Fibroblast of villous mesenchyme (primary cell): ENCODE measurements at places on chromosomes 13 and 19.

DNA sequence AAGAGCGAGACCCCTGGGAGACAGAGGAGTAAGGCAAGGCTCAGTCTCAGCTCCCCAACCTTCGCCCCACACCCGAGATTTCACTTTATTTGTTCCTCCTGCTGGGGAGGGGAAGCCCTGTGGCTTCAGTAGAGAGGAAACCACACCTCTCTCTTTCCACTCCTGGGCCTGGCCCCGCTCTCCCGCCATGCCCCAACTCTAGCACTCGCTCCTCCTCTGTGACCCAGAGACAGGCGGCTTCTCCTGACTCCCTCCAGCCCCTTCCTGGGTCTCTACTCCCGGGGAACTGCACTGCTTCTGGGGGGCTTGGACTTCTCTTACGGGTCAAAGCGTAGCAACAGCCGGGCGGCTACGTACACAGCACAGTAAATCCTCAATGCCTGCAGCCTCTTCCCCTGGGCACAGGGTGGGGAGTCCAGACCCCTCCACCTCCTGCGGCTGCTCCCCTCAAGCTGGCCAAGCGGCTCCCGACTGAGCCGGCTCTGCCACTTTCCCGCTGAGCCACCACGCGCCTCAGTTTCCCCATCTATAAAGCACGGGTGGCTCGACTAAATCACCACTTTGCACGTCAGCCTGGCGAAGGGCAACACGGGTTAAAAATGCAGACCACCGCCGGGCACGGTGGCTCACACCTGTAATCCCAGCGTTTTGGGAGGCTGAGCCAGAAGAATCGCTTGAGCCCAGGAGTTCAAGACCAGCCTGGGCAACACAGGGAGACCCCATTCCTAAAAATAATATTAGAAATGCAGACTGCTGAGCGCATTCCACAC, 1.4 kb downstream of the RNF126 start:
- DNase-seq: no peak

- peak; percentile 2 for DNase-seq
These were observed 82.0 kb upstream of the SHISA2 start for GRCh38 chr13:26133851-26134250.

DNA sequence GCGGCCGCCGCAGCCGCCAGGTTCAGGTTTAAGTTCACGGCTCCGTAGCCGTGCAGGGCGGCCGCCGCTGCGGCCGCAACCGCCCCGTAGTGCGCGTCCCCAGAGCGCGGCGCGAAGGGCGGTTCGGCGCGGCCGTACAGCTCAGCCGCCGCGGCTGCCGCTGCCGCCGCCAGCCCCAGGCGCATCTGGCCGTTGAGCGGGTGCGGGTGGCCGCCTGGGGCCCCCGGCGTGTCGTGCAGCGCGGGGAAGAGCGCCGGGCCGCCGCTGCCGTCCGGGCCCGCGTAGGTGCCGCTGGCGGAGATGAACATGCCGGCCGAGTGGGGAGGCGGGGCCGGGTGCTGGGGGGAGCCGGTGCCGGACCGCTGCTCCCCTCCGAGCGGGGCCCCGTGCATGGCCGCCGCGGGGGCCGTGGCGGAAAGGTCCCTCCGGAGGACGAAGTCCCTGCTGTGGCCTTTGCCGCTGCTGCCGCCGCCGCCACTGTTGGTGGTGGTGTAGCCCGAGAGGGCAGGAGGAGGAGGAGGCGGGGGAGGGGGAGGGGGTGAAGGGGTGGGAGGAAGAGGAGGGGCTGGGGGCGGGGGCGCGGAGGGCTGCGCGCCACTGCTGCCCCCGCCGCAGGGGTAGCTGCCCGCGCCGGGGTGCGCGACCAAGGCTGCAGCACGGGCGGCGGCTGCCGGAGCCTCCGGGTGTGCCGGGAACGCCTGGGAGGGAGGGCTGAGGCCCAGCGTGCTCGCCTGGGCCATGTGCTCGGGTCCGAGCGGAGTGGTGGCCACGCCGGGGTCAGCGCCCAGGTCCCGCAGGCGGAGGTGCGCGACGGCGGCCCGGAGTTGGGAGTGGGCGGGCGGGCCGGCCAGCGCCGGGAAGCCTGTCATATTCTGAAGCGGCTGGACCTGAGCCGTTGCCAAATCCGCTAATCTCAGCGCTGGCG, 654 bp downstream of the ZIC5 start:
- DNase-seq: no peak

DNA sequence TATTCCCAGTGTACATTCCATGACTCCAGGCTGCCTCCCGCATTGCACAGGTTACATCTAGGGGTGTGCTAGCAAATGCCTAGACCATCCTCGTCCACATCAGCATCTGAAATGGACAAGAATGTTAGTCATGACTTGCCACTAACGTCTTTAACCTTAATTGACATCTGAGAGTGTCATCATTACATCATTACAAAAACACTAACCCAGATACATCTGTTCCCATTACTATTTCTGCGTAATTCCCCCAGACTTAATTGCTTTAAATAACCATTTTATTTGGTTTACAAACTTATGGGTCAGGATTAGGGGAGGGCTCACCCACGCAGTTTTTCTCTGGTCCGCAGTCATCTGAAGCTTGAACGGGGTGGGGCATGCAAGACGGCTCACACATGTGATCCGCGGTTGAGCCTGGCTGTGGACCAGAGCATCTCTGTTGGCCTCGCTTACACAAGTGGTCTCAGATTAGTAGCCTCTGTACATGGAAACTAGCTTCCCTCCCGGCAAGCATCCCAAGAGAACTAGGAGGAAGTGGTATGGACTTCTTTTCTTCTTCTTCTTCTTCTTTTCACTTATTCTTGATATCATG, 15.9 kb downstream of the KL start:
- DNase-seq: peak; percentile 47

DNA sequence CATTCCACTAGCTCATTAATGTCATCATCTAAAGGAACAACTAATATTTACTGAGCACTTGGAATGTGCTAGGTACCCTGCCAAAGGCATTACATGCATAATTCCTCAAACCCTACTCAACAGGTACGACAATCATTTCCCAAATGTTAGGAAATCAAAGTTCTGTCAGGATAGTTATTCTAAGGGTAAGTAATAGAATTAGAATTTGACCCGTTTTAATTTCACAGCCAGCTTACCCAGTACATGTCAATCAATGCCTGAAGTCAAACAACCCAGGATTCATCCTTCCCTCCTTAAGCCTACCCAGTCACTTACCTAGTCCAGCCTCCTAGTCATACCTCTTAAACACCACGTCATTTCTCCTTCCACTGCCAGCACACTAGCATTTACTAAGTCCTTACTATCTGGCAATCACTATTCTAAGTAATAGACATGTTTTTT, 2.4 kb downstream of the LNX2 start:
- no peak for DNase-seq

DNA sequence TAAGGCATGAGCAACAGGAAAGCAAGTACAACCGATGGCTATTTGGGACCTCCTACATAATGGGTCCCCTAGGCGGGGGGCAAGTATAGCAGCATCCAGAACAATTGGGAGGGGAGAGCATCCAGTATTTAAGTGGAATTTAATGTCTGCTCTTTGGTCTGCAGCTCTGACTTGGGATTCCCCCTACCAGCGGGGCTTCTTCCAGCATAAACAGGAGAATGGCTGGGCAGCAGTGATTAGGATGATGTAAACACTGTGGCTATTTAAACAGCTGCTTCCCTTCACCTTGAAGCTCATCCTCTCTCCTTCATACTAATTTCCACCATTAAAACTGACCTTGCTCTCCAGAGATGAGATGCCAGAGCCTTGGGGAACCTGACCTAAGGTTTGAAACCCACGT, 73.9 kb upstream of the OXGR1 start:
- peak; percentile 79 for DNase-seq

DNA sequence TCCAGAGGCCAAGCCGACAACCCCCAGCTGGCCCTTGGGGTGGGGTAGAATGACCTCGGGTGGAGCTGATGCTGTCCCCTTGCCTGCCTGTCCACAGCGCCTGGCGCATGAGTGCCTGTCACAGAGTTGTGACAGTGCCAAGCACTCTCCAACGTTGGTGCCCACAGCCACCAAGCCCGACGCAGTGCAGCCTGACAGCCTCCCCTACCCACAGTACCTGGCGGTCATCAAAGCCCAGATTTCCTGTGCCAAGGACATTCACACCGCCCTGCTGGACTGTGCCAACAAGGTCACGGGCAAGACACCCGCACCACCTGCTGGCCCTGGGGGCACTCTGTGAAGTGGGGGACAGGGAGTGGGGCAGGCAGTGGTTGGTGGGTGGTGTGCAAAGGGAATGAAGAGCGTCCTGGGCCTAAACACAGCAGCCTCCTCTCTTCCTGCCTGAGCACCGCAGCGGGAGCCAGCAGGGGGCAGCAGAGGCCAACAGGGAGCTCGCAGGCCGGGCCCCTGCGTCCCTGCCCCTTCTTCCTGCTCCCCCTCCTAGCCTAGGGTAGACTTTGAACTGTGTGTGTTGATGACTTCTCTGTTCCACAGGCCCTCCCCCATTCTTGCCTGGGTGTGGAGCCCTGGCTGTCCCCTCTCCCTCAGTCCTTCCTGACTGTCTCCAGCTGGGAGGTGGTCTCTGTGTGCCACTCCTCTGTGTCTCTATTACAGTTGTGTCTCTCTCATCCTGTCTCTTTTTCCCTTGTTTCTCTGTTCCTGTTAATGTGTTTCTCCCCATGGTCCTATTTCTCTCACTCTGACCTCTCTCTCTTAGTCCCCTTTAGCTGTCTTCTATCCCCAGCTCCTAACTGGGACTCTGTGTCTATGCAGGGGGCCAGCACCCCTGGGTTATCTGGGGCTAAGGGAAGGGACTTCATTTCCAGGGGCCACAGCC, 6.5 kb downstream of the MED29 start:
- peak; percentile 87 for DNase-seq

GRCh38 chr19:29772696-29773095, 39.1 kb upstream of the CCNE1 start:
- DNase-seq: no peak

DNA sequence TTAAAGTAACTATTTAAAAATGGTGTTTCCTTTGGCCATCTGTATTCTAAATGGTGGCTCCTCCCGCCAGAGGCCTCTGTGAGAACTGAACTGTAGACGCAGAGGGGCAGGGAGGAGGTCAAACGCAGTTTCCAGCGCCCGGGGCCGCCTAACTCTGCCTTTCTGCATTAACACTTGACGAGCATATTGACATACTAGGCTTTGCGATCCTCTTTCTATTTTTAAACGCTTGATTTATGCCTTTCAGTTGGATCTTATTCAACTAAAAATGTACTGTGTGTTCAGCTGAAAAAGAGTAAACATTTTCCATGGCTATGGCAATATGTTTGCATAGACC, 74.7 kb downstream of the SPACA7 start:
- DNase-seq: no peak

GRCh38 chr13:20206065-20206697, 13.4 kb upstream of the GJB2 start:
- no peak for DNase-seq

DNA sequence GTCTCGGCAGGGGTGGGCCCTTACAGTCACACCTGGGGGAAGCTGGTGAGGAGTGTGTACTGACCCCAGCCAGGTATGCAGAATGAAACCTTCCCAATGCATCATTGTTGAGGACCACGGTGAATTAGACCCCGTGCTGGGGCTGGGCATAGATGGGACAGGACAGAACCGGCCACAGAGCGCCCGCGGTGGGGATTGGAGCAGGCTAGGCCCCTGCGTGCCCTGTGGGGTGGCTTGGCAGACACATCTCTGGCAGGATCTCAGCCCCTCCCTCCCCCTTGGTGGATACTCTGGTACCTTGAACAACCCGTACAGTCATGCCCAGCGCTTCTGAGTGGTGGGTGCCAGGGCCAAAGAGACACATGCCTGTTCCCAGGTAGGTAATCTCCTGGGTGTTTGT, 200.6 kb downstream of the TEX29 start:
- DNase-seq: no peak

DNA sequence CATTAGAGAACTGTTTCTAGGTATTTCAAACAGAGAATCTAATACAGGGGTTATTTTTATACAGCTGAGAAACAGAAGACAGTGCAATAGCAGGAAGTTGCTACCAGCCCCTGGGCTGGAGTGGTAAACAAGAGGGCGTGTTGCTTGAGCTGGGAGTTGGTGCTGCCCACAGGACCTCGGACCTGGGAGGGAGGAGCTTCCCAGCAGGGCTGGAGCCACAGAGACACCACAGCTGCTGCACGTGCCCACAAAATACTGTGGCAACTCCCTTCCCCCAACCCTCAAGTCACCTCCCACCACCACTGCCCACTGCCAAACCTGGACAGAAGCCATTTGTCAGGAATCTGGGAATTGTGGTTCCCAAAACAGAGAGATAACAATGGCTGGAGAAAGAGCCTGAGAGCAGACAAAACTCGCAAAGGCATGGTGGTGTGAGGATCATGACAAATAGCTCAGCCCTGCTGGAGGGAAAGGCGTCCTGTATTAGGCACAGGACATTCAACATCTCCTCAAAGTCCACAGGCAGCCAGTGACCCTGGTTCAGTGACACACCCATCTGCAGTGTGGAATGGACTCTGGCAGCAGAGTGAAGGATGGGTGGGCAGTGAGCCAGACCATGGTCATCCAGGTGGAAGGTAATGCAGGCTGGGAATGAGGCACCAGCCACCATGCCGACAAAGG, 57.2 kb downstream of the SPATA13 start:
- peak; percentile 33 for DNase-seq

- DNase-seq: no peak
These were observed 1.4 kb downstream of the MAG start for GRCh38 chr19:35293363-35293739.

- peak; percentile 57 for DNase-seq
These were observed 28.7 kb upstream of the GARRE1 start for GRCh38 chr19:34225659-34226015.

DNA sequence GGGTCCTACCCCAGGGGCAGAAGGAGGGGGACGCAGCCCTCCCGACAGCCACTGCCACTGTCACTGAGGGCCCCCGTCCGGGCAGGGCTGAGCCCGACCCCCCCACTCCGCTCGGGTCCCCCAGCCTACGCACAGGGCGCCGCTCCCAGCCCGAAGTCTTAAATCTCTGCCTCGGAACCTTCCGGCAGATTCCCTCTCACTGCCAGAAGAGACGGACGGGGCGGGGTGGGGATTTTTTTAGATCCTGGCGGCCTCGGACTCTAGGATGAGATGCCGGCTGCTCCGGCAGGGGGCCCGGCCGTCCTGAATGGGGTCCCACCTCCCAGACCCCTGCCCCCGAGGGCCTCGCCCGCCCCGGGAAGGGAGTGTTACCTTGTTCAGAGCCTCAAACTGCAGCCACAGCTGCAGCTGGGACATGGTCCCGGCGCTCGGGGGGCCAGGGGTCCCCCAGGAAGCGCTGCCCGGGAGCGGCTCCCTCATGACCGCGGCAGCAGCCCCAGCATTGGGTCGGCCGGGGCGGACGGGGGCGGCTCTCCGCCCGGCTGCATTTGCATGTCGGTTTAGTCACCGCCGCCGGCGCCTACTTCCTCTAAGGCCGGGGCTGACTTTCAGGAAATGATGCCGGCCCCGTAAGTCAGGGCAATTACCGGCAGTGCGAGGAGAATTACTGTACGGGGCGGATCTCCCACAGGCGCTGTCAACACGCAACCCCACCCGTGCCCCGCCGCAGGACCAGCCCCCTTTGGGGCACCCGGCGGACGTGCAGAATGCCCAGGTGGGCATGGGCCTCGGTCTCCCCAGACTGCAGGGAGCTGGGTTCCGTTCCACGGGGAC, 28.1 kb downstream of the GPX4 start:
- DNase-seq: peak; percentile 94
